ENCODE measurements at places on chromosomes 2 and 18.

GRCh38 chr2:219490186-219490585 is 8.5 kb upstream of the GMPPA start:
- no peak for DNase-seq

- DNase-seq, result no peak
These were observed 8.6 kb downstream of the ERFE start for GRCh38 chr2:238167344-238167715.

DNA sequence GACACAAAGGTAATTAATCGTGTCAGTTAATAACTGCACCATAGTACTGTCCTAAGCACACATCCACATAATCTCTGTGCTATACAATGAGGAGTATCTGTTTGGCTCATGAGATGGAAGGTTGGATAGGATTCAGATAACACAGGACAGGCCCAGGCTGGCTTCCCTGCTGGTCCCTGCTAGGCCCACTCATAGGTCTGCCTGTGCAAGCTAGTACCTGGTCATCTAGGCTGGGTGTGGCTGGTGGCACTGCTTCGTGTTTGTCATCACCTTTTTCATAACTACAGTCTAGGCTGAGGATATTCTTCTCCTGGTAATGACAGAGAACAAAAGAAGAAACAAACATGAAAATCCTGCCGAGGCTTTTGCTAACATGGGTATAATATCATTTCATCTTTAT is 392.8 kb downstream of the TRIB2 start:
- DNase-seq, result no peak

GRCh38 chr18:43563780-43564179 is 286.5 kb upstream of the SYT4 start:
- no peak for DNase-seq

GRCh38 chr2:201126308-201127151 is 10.6 kb downstream of the CFLAR start:
- DNase-seq, result no peak

DNA sequence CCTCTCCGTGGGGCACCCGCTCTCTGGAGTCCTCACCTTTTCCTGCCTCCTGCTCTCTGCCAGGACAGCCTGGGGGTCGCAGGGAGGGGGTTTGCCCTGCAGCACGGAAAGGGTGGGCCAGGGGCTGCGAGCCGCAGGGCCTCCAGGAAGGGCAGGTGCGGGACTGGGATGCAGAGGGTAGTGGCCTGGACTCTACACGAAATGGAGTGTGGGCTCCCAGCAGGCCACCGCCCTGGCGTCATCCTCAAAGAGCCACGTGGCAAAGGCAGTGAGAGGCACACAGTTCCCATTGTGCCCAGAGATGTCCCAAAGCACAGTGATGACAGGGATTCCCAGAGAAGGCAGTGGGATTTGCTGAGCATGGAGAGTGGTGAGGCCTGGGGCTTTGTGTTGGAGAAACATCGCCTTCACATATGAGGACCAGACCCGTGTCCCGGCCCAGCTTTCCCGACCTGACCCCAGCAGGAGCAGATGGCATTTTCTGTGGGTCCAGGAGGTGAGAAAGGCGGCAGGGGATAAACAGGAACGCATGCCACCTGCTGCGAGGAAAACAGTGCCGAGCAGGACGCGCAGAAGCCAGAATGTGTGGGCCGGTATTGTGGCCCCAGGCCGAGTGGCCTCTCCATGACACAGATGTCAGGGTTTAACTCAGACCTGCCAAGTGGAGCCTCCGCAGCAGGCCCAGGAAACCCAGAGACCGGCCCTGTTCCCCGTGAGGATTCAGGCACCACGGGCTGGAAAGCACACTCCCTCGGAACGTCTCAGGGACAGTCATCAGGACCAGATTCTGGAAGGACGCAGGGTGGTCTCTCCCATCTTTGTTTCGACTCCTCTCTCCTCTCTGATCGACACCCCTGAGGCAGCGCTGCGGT is 855.5 kb upstream of the SALL3 start:
- no peak for DNase-seq

DNA sequence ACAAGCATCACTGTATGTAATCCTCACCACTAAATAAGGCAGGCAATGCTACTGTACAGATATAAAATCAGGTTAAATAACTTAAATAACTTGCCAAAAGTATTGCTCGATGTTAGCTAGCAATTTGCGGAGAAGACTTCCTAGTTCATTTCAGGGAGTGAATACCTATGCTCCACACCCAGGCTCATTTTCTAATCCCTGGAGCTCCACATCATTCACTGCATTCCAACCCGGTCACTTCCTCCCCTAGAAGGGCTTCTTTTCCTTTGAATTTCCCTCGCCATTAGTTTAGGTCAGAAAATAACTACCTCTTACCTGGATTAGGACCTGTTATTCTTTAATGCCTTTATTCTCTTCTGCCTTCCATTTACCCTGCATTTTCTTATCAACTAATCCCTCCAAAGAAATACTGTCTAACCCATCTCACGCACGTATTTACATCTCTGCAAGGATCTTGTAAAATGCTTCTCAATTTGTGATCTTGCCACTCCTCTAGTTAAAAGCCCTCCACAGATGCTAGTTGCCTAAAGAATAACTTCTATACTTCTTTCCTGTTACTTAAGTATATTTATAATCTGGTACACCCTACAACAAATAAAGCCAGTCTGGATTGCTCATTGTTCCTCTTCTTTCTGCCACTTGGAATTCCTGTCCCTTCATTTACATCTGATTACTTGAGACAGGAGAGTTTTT is 599.8 kb downstream of the NRXN1 start:
- DNase-seq, result no peak

GRCh38 chr2:39570130-39570555 is 95.6 kb upstream of the TMEM178A start:
- DNase-seq, result no peak

DNA sequence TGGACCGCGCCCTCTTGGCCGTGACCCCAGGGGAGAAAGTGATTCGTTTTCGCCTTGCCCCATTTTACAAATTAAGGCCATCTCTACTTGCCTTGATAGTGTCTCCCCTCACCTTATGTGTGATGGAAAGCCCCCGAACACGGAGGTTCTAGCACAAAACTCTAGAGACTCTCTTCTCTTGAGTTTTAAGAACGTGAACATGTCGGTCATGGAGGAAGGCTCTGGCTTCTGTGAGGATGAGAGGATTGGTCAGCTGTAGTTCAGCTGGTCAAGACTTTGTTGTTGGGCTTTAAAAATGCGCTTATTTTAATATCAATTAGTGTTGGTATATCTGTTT is 828 bp downstream of the DYNC1I2 start:
- no peak for DNase-seq

DNA sequence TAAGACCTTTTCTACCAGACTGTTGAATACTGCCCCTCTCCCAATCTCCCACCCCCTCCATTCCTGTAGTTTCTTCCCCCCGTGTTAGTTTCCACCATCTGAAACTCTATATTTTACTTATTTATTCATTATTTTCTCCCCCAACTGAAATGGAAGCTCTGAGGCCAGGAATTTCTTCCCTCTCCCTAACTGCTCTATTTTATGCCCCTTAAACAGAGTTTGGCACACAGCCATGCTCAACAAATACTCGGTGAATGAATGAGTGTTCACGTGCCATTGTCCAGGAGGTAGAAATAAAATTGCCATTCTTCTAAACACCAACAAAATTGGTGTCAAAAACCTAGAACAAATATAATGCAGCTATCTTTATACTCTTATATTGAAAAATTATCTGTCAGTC is 5.6 kb downstream of the ITGB1BP1 start:
- no peak for DNase-seq

GRCh38 chr2:207501802-207502576 is 27.8 kb upstream of the CREB1 start:
- DNase-seq, result no peak

DNA sequence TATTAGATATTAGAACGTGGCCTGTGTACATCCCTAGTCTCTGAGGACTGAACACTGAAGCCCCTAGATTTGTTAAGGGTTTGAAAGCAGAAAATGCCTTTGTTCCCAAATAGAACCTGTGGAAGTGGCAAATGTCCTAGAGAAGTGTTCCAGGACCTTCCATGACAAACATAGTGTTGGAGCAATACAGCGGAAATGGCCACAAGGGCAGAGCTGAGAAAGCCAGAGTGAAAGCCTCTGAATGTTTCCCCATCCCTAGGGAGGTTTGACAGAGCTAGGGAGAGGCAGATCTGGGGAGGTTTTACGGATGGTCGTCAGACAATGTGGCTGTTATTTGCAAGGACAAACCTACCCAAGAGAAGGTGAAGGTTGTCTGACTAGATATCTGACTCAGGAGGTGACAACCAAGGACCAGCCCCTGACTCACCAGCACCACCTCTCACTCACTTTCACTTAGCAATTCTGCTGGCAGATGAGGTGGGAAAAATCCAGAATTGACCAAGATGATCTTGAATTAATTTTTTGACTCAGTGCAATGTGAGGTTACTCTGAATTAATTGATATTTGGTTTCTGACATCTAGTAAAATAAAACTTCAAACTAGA is 24.1 kb downstream of the RBM43 start:
- DNase-seq, result no peak

DNA sequence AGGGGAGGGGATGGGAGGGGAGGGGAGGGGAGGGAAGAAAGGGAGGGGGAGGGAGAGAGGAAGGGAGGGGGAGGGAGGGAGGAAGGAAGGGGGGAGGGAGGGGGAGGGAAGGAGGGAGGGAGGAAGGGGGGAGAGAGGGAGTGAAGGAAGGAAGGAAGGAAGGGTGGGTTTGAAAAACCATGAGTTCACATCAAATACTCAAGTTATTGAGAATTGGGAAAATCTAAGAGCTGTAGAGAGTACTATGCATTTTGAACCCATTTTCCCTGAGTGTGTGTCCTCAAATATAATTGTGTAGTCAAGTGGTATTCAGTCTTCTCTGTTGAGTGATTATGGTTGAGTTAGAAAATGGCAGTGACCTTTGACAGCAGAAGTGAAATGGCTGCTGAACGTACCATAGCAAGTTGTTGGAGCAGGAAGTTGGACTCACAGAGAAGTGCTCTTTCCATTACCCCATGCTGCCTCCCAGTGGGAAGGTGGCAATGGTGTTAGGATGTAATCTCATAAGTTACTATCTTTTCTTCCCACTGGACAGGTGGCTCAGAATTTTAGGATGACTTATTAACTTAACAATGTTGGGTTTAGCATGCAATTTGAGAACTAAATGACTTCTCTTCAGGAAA is 214.6 kb downstream of the SETBP1 start:
- DNase-seq, result no peak

- DNase-seq, result no peak
These were observed 548.8 kb upstream of the REG3G start for GRCh38 chr2:78476619-78477229.

- no peak for DNase-seq
These were observed 54.9 kb downstream of the VRK2 start for GRCh38 chr2:58101500-58101899.

DNA sequence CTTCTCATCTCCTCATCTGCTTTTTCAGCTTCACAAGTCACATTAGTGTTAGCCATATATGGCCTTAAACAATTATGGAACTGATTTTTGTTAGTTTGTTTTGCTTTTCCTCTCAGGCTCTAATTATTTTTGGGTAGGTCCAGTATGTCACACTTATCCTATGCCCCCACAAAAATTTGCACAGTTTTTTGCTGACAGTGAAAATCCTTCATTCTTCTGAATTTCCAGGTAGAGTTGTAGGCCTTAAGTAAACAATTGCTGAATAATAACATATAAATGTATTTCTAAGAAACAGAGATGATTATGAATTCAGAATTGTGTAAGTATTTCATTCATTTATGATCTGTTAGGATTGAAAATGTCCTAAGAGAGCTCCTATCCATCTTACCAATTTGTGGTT is 8.6 kb upstream of the SERPINB10 start:
- no peak for DNase-seq

GRCh38 chr2:37798315-37799005 is 126.6 kb upstream of the RMDN2 start:
- no peak for DNase-seq

DNA sequence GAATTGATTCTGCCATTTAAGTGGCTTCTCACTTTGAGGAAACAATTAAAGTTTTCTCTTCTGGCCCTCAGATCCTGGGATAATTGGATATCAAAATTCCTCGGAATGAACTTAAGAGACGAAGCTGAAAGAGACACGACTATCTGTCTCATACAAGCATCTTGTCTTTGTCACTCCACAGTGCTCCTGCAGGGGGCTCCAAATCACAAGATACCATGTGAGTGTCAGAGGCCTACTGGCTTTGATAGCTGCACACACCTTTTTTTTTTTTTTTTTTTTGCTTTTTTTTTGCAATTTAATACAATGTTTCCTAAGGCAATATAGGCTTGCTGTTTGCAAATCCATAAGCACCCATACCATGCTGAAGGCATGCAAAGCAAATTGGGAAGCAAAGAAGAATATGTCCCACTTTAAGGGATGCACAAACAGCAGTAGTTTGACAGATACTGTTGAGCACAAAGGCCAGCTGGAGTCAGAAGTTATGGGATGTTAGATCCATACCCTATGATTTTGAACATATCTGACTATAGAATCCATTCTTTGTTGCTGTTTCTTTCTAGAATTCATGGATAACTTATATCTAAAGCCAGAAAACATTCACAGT is 109.0 kb upstream of the CBLN2 start:
- no peak for DNase-seq

DNA sequence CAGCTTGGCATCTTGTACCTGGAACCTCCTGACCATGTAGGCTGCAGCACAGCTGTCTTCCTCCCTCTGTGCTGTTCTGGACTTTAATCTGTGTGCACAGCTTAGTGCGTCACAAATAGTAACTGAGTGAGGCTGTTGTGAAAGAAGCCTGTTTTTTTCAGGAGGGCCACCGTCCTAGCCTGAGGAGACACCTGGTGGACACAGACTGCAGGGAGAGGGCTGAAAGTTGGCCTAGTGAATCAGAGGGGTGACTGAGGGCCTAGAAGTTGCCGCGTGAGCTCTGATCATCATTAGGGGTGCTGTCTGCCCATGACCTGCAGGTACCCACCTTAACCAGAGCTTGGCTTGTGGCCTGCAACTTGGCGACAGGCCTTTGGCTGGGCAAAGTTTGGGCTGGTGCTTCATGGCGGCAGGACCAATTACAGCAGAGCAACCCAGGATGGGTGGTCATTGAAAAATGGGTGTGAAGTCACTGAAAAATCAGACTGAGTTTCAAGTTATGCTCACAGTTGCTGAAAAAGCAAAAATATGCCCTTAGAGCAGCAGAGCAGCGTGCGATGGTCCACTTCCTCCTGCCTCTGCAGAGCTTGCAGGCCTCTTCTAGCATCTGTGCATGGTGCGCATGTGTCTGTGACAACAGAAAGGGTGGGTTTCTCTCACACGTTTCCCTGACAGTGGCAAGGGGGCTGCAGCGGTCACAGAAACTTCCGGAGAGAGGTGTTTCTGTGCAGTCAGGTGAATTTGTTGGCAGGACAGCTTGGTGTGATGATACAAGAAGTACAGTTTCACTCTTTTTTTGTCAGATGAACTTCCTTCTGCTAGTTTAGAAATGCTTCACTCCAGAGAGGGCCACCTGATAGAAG is 9.6 kb downstream of the GDF7 start:
- no peak for DNase-seq

- no peak for DNase-seq
These were observed 565.1 kb downstream of the ARHGAP15 start for GRCh38 chr2:143694335-143694734.

DNA sequence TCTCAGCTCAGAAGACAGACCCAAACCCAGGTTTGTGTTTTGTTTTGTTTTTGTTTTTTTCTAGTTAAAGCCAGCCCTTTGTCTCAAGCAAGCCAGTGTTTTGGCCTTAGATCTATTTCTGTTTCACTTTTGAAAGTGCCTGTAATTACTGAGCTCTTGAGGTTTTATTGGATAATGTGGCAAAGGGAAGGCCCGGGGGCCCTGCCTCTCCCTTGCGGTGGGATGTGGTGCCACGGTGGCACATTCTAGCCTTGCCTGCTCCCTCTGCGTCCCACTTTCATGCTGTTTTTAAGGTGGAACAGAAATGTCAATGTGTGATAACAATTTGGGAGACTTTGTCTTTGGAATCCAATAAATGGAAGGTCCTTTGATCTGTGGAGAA is 2.5 kb downstream of the HPCAL1 start:
- DNase-seq, result peak; percentile 15

- DNase-seq, result no peak
These were observed 1080.8 kb upstream of the DDX18 start for GRCh38 chr2:116733699-116734098.

Data from T follicular helper cell (primary cell).